ENCODE measurements at places on chromosomes 6 and 20.

GRCh38 chr6:42511803-42512422 is 51.9 kb upstream of the UBR2 start:
- no peak for DNase-seq

GRCh38 chr20:42744756-42745465 is 444.8 kb downstream of the PTPRT start:
- DNase-seq, result no peak

DNA sequence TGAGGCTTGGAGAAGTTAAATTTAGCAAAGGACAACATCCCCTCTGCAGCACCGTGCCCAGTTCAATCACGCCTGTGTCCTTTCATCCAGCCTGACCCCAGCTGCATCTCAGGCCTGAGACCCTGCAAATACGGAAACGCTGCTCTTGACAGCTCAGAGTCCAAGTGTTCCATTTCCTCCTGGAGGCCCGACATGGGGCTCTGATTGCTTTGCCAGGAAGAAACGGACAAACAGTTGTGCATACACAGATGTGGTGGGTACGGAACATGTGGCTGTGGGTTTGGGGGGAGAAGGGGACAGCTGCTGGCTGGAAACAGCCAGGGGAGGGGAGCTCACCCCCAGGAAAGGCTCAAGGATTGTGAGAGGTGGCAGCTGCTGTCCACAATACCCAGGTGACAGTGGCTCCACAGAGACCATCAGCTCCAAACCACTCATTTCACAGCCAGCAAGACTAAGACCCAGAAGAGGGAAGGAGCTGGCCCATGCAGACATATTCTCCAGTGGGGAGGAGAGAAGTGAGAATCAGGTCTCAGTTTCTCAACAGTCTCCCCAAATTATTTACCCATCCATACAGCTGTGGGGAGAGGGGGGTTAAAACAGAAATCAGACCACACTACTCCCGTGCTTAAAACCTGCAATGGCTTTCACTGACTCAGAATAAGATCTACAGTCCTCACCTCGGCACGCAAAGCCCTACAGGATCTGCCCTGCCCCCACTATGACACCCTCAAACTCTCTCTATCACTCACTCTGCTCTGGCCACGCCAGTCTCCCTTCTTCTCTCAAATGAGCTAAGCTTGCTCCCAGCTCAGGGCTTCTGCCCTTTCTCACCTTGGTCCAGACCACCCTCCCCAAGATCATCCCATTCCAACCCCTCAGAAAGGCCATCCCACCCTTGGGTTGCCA is 89.1 kb downstream of the PREX1 start:
- DNase-seq, result no peak

DNA sequence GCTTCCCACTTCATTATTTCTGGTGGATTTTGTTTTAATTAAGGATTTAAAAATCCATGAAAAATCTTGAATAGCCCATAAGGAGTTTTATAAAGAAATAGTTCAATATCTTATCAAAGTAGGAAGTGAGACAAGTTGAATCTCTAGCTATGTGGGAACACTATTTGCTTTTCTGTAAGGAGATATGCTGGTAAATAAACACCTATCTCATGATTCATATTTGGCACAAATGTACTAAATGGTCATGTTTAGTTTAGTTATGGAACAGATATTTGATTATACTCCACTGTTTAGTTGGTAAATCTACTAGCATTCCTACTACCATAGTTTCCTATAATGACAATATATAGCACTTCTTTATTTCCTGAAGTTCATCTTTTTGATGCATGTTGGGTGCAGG is 239.9 kb upstream of the CEP162 start:
- DNase-seq, result no peak

GRCh38 chr20:36499211-36499610 is 42.1 kb upstream of the MYL9 start:
- DNase-seq, result no peak

DNA sequence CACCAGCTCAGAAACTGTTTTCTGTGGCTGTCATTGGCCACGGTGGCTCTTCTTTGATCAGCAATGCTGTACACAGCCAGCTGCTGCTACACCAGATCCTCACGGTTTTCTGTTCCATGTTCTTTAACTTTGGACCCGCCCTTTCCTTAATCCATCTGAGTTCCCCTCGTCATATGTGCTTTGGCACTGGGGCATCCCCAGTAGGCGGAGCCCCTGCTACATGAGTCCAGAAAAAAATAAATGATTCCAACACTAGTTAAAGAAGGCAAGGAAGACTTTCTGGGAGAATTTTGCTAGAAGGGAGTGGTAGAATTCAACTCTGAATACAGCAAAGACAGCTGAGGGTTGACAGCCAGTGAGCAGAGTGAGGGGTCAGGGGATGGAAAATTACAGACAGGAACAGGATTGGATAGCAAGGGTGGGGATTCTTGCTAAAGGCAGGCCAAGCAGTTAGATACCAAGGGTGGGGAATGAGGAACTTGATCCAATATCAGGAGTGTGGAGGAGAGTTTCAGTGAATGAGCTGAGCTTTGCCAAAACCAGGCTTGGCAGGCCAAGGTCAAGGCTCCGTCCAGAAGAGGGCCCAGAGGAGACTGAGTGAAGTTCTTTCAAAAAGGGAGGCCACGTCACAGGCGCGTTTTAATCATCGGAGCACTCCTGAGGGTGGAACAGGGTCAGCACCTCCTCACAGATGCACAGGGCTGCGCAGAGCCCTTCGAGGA is 391.8 kb downstream of the CDH4 start:
- DNase-seq, result no peak

GRCh38 chr6:21597801-21598673 is 4.5 kb downstream of the SOX4 start:
- no peak for DNase-seq

- DNase-seq, result no peak
These were observed 55.6 kb upstream of the CSE1L start for GRCh38 chr20:48990467-48990866.

GRCh38 chr20:51607170-51607569 is 64.7 kb upstream of the NFATC2 start:
- DNase-seq, result no peak
